Caco-2 (cell line): ENCODE measurements at places on chromosomes 7 and 10.

GRCh38 chr10:68828833-68829232, 1.5 kb downstream of the STOX1 start:
- no peaks in the 10 kb centered on the region for H3K36me3 ChIP-seq
- H3K4me3 ChIP-seq: no peak overlapping the region
- H3K27me3 ChIP-seq: no peaks in the 10 kb centered on the region
- H3K4me1 ChIP-seq: 0 out of 2 replicates have a peak, but pooled peaks cover 11% of the 10 kb centered on the region

DNA sequence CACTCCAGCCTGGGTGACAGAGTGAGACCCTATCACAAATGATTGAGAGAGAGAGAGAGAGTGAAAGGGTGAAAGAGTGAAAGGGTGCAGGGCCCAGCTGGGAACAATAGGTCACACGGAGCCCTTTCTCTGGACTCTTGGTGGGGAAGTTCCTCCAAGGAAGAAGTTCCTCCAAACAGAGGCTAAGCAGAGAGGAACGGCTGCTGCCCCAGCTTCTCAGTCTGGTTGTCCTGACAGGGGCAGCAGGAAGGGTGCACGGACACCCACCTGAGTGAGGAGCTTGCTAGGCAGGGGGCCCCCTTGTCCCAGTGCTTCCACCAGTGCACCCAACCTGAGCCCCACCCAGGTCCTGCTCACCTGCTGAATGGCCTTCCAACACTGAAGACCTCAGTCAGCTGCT, 38.8 kb upstream of the MYL10 start:
- no peak overlapping the region for H3K4me3 ChIP-seq
- no peak for DNase-seq

- H3K4me3 ChIP-seq: no peak overlapping the region
- H3K27ac ChIP-seq: no peak overlapping the region
Measured at GRCh38 chr7:96837593-96837992, 127.9 kb upstream of the SEM1 start.

DNA sequence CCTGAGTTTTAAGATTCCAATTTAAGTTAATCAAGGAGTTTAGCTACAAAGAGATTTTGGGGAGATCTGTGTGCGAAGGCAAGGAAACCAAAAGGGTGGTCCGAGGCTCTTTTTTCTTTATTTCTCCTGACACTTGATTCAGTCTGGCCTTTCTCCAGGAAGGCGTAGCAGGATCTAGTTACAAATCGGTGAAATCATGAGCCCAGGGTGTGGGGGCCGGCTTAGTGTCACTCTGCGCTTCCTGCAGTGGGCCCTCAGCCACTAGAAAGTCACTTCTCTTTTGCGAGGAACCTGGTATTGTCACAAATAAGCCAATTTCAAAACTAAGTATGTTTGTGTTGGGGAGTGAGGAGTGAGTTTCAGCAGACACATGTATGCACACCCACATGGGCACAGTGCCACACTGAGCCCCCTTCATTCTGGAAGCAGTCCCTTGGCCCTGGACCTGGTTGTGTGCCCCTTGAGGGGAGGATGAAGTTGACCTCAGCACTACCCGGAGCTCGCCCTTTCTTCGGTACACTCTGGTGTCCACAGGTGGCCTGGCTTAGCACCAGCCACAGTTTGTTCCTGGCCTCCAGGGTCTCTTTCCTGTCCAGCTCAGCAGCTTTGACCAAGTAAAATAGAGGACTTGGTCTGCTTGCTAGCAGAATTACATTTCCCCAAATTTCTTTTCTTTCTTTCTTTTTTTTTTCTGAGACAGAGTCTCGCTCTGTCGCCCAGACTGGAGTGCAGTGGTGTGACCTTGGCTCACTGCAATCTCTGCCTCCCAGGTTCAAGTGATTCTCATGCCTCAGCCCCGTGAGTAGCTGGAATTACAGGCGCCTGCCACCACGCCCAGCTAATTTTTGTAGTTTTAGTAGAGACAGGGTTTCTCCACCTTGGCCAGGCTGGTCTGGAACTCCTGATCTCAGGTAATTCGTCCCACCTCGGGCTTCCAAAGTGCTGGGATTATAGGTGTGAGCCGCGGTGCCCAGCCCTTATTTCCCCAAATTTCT, 84.0 kb upstream of the BTBD16 start:
- DNase-seq: no peak
- peaks cover 2% of the 10 kb centered on the region; the same call in 1 of the 2 replicates for H3K36me3 ChIP-seq
- no peak overlapping the region for H3K4me3 ChIP-seq
- peaks cover 10% of the 10 kb centered on the region for H3K4me1 ChIP-seq
- no peak overlapping the region for H3K27ac ChIP-seq
